ENCODE measurements at places on chromosomes 6 and 20.

DNA sequence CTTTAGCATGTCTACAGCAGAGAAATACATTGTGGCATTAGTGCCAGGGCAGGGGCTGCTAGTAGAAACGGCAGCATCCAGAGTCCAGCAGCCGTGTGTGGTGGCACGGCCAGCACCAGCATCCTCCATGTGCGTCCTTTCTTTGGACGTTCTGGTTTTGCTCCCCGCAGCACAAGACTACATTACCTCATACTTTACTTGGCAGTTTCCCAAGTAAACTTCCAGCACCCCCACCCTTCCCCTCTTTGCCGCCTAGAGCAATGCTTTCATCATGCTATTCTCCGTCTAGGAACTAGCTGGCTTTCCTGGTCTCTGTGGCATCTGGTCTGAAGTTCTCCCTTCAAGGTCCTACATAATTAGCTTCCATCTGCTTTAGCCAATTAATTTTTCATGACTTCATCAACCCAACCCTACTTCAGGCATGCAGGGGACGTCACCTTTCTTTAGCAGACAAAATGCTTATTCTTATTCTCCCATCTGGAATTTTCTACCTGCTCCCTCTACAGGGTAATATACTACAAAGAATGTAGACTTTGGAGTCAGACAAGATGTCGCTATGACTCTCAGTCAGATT, 67.6 kb downstream of the BLOC1S5 start:
- DNase-seq: no peak

GRCh38 chr20:52924411-52925271, 47.5 kb upstream of the TSHZ2 start:
- no peak for DNase-seq

GRCh38 chr6:131776985-131777384, 30.8 kb upstream of the ENPP1 start:
- no peak for DNase-seq

GRCh38 chr6:154343473-154344308, 12.9 kb downstream of the IPCEF1 start:
- no peak for DNase-seq

DNA sequence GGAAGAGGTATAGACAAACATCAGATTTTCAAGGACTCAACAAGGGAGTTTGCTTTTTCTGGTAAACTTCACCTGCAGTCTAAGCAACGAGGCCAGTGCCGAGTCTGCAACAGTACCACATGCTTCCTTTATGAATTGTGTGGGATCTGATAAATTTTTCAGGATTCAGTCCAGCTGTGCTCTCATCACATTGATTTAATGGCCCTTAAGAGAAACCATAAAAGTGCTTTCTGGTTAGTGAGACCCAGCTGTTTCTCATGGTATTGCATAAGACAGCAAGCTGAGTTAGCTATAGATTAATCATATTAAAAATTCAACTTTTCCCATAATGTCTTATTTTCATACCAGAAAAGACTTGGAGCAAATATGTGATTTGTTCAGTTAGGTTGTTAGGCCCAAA, 291.4 kb downstream of the CENPW start:
- DNase-seq: no peak

All from stimulated activated CD8-positive, alpha-beta memory T cell treated with anti-CD3 and anti-CD28 coated beads, Interleukin-7, amount 100 ng/mL, for 48 hours (primary cell).